ENCODE measurements at places on chromosomes 3 and 15. TPM values are rescaled to one million over a fixed set of nuclear protein-coding genes. Genes with fewer than 3 reads are reported as not detected.

The FBLN2 gene
- total RNA-seq = 0.86 TPM

The SCN11A gene
- total RNA-seq = not detected

The LRRC34 gene
- 2.3 TPM for total RNA-seq

The PIAS1 gene
- total RNA-seq = 9.0 TPM

The WNT7A gene
- total RNA-seq = 24.1 TPM

The PLSCR5 gene
- not detected for total RNA-seq

The SKOR1 gene
- not detected for total RNA-seq

The VPS13C gene
- 15.3 TPM for total RNA-seq

The GOLGA8T gene
- total RNA-seq = not detected

The CCDC54 gene
- total RNA-seq = not detected

The GADL1 gene
- total RNA-seq = not detected

The ERICH6 gene
- not detected for total RNA-seq

The ZMYND10 gene
- 0.11 TPM for total RNA-seq

The PRR23A gene
- not detected for total RNA-seq

The COLQ gene
- total RNA-seq = 0.16 TPM

The IREB2 gene
- total RNA-seq = 8.2 TPM

The EDC3 gene
- 10.0 TPM for total RNA-seq

The ST3GAL6 gene
- 10.8 TPM for total RNA-seq

The IQCF5 gene
- total RNA-seq = not detected

The LIPH gene
- 0.11 TPM for total RNA-seq

The GOLGA6D gene
- total RNA-seq = not detected

Measured in hair follicular keratinocyte (primary cell).